ENCODE measurements at places on chromosomes 1 and 21.

GRCh38 chr1:207420109-207420508, 34.0 kb upstream of the CR2 start:
- DNase-seq: no peak

- no peak for DNase-seq
Observed at GRCh38 chr1:232390590-232390989, 239.3 kb downstream of the SIPA1L2 start.

DNA sequence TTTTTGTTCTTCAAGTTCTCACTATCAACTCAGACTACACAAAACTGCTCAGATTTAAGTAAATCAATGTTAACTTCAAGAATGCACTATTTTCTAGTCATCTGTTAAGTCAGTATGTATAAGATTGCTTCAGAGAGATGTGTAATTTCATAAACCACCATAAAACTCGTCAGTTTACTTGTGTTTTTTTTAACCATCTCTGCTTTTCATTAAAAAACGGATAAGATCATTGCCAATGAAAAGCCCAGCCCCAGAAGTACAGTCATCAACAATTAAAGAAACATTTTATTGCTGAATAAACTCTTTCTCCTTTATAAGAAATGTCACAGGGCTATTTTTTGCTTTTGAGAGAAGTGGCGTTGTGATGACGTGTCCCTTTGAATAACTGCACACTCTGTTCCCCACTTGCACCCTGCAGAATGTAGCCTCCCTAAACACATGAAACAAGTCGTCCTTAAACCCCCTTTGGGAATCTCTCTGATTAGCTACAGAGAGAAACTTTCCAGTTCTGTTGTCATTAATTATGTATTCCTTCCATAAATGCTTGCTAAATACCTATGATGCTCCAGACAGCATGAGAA, 202.7 kb upstream of the FOXD3 start:
- DNase-seq: no peak

DNA sequence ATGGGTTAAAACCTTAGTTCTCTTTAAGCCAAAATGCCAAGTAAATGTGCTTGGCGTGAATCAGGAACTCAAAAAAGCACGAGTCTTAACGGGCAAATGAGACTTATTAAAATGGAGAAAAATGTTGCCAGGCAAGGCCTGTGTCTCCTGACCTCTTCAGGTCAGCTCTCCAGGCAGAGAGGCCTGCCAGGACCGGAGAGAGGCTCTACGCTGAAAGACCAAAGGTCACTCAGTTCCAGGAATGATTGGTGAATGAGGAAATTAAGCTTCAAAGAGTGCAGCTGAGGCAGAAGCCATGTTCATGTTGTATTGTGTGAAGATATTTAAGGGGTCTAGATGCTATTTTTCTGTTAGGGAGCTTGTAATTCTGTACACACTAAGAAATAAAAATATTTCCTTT, 66.6 kb downstream of the SPAG17 start:
- DNase-seq: no peak

DNA sequence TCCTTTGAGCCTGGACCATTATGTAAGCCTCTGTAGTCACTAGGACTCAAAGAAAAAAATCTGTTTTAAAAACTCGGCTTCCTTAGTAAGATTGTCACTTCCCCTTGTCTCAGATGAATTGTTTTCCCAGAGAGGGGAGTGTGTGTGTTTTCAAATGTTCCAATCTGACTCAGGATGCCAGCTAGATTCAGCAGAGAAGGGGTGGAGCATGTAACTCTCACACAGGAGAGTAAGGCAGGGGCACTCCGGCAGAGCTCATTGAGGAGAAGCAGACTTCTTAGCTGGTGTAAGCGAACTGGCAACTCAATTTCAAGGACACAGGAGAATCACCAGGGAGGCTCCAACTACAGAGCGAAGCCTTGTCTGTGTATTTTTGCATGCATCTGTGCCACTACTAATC, 623.2 kb downstream of the LMO4 start:
- no peak for DNase-seq

- DNase-seq: no peak
Observed at GRCh38 chr1:104459886-104460285, 710.2 kb downstream of the AMY1C start.

- DNase-seq: no peak
Observed at GRCh38 chr1:177427811-177428210, 257.1 kb downstream of the BRINP2 start.
